ENCODE measurements at places on chromosomes 13 and 19.

DNA sequence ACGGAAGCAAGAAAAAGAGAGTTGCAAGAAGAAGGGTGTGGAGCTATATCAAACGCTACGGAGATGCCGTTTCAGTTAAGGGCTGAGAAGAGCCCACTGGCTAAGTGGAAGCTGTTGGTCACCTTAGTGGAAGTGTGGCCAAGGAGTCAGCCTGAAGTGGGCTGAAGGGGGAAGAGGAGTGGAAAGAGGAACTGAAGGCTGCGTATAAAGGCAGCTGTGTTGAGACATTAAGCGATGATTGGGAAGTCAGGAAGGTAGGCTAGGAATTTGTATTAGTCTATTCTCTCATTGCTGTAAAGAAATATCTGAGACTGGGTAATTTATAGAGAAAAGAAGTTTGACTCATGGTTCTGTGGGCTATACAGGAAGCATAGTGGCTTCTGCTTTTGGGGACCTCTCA is 14.1 kb upstream of the FRY start:
- no peak for DNase-seq

GRCh38 chr19:7194566-7194965 is 99.6 kb downstream of the INSR start:
- no peak for DNase-seq

- DNase-seq = no peak
These were observed 138.3 kb downstream of the VWA8 start for GRCh38 chr13:41822560-41822959.

DNA sequence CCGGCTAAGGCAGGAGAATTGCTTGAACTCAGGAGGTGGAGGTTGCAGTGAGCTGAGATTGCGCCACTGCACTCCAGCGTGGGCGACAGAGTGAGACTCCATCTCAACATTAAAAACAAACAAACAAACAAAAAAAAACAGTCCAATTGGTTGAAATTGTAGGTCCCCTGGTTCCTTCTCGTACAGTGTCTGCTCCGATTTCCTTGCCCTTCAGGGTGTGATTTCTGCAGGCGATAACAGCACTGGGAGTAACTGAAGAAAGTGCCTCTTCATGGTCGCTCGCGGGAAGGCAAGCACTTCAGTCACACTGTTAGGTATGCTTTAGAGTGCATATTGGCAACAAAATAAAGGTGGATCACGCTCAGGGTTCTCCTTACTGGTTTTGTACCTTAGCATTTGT is 39.7 kb downstream of the TPT1 start:
- DNase-seq = no peak

GRCh38 chr13:68128297-68128915 is 898.3 kb upstream of the PCDH9 start:
- DNase-seq = no peak

GRCh38 chr19:21321996-21322395 is 7.2 kb downstream of the ZNF708 start:
- no peak for DNase-seq

GRCh38 chr19:31900991-31901390 is 444.4 kb upstream of the ZNF507 start:
- DNase-seq = no peak

DNA sequence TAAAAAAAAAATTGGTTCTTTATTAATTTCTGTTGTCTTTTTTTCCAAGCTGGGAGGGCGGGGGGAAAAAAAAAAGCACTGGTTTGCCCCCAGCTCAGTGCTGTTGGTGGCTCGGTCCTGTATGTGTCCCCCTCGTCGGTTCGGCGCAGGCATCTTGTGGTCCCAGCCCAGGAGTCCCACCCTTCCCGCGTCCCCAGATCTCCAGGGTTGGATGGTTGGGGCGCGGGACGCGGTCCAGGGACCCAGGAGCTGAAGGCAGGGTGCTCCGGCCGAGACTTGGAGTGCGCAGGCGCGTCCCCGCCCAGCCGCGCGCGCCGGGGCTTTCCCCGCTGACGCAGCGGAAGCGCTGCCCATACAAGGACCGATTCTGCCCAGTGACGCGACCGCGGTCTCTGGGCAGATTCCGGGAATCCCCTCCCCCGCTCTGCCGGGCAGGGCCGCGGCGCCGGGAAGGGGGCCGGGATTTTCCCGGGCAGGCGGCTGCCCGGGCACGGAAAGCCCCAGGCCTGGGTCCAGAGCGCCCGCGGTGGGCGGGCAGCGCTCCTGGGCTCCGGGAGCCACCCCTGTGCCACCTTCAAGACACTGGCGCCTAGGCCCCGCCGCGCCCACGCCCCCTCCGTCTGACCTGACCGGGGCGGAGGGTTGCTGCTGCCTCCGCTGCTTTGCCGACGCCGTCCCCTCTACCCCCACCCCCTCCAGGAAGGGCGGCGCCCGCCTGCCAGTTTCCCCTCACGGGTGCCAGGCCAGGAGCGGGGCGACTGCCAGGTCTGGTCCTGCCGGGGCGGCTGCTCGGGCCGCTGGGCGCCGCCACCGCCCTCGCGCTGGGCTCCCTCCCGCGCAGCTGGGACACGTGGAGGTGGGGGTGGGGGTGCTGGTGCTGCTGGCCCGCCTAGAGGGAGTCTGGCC is 2.3 kb downstream of the JUNB start:
- DNase-seq = peak; percentile 94

DNA sequence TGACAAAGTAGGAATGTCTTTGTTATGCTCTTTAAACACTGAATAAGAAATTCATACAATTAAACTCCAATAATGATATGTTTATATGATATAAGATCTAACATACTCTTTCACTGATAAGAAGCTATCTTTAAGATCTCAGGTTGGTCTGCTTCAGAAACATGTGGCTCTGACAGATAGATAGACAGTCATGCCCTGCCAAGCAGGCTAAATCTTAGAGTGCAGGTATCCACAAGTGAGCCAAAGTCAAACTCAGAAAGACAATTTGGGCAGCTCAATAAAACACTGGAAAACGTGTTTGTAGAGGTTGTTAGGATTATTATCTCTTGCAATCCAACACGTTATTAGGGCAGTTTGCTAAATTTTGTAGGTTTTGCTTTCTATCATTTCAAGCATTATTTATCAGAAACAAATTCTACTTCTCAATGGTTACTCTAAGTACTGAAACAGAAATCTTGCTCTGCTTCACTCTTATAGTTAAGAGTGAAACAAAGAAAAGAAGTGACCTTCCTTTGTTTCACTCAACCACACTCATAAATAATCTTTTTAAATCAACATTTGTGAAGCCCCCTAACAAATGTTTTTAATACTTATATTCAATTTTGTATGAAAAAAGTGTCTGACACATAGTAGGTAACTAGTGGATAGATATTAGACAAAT is 1255.6 kb downstream of the DIAPH3 start:
- no peak for DNase-seq

- DNase-seq = no peak
These were observed 30.9 kb downstream of the RNASEH2B start for GRCh38 chr13:50940509-50940908.

DNA sequence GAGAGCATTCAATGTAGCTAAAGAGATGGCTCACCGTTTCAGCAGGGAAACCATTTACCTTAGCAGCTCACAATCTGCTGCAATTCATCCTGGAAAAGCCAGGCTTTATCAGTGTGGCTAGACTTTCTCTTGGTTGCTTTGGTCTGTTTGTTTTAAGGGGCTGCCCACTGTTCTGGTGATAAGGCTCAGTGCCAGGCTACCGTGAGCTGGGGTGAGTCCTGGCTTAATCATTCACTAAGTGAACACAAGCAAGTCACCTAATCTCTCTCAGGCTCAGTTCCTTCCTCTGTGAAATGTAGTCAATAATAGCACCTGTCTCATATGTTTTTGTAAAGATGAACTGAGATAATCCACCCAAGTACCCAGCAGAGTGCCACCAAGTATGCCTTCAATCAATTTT is 229.0 kb downstream of the TEX29 start:
- DNase-seq = no peak

- DNase-seq = no peak
These were observed 100.7 kb downstream of the DGKH start for GRCh38 chr13:42149136-42149535.

GRCh38 chr19:31626941-31627340 is 277.7 kb upstream of the TSHZ3 start:
- no peak for DNase-seq

DNA sequence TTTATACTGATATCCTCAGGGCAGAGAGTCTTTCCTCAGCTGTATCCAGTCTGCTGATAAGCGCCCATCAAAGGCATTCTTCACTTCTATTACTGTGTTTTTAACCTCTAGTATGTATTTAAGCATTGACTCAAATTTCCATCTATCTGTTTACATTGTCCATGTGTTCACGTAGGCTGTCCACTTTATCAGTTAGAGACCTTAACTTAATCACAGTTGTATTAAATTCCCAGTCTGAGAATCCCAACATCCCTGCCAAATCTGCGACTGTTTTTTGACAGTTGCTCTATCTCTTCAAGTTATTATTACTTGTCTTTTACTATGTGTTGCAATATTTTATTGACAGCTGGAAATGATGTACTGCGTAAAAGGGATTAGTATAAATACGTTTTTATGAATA is 1613.7 kb upstream of the MIR17HG start:
- DNase-seq = no peak

- DNase-seq = no peak
These were observed 68.3 kb downstream of the PEPD start for GRCh38 chr19:33453265-33453664.

DNA sequence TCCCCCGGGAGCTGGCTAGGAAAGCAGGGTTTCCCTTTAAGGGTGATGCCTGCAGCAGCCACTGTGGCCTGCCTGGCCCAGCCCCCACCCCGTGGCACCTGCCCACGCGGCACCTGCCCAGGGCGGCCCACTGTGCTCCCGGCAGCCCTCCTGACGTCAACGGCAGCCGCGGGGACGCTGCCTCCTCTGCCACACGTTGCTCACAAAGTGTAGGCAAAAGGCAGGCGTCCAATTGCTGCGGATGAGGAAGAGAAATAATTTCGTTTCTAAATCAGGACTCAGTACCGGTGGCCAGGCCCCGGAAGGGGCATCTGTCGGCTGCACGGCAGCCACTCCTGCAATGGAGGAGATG is 122.3 kb downstream of the URI1 start:
- DNase-seq = no peak

DNA sequence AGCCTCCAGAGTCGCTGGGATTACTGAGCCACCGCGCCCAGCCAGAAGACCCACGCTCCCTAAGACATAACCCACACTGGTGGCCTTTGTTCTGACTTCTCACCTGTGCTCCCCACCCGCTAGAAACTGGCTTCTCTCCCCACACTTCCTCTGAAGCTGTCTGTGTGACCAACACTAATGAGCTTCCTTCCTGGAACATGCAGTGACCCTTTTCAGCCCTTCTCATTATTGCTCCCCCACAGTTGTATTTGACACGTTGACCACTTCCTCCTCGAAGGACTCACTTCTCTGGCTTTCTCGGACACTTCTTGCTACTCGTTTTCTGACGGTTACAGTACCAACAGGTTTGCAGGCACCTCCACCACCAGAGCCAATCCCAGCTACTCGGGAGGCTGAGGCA is 10.9 kb downstream of the NCR1 start:
- DNase-seq = no peak

- no peak for DNase-seq
These were observed 27.5 kb upstream of the SIGLEC11 start for GRCh38 chr19:49988433-49988832.

DNA sequence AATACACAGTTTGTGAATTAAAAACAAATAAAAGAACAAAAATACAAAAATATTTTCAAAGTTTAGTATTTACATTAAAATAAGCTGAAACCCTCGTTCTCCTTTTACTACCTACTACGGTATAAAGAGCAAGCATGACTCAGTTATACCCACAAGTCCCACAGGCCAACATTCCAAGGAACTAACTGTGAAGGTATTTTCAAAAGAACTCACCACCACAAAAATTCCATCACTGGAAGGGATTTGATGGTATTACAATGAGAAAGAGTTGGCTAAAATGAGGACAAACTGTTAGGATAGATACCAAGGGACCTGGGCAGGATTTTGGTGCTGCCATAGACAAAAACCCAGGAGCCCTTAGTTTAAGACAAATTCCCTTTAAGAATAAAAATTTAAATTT is 122.7 kb downstream of the TBC1D4 start:
- no peak for DNase-seq

Measured in germinal center (tissue), 1 donor.